ENCODE measurements at places on chromosomes 12 and 14. TPM values are rescaled to one million over a fixed set of nuclear protein-coding genes. Genes with fewer than 3 reads are reported as not detected.

GRCh38 chr14:59831121-59831730, 39.4 kb downstream of the RTN1 start:
- no peaks in the 10 kb centered on the region for H3K36me3 ChIP-seq
- H3K27ac ChIP-seq, result no peak overlapping the region
- no peaks in the 10 kb centered on the region for H3K27me3 ChIP-seq
- DNase-seq, result no peak
- no peak overlapping the region for H3K4me3 ChIP-seq

- no peaks in the 10 kb centered on the region for H3K36me3 ChIP-seq
- DNase-seq, result no peak
- no peak overlapping the region for H3K4me3 ChIP-seq
- no peak overlapping the region for H3K27ac ChIP-seq
These were observed 754.1 kb downstream of the NOVA1 start for GRCh38 chr14:25843481-25844470.

GRCh38 chr14:21860172-21860571, 186.6 kb upstream of the OR4E1 start:
- H3K27me3 ChIP-seq, result no peaks in the 10 kb centered on the region
- no peaks in the 10 kb centered on the region for H3K36me3 ChIP-seq
- no peak for DNase-seq

DNA sequence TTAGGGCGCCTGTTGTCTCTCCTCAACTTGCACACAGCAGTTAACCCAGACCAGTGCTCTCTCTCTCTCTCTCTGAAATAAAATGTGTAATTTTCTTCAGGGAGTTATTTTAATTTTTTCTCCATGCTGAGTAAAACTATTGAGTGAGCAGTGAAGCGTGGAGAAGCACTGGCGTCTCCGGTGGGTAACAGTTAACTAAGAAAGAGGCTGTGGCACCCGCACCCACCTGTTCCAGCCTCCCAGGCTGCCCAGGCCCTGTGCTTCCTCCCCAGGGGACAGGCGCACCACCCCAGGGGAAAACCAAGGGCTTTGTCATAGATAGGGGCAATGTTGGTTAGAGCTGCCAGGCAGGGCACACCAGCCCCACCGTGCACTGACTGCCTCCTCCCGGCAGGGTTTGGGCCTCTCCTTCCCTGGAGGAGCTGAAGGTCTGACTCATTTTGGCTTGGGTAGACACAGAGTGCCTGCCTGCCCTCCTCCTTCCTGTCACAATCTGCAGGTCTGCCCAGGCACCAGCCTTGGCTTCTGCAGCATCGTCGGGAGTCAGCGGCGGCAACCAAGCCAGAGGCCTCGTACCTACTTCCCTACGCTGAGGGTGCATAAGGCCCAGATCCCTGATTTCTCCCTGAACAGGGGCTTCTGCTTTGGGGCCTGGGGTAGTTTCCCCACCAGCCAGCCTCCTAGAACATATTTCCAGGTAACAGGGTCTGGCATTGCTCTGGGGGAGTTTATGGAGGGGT, 3.9 kb downstream of the HOXC5 start:
- peaks cover 24% of the 10 kb centered on the region for H3K36me3 ChIP-seq
- no peak overlapping the region for H3K4me3 ChIP-seq
- H3K27me3 ChIP-seq, result peaks cover 1% of the 10 kb centered on the region
- DNase-seq, result no peak
- peak overlapping the region; percentile 100 for H3K27ac ChIP-seq

GRCh38 chr14:88229428-88229827, 93.6 kb downstream of the KCNK10 start:
- no peak for DNase-seq
- peaks cover 3% of the 10 kb centered on the region for H3K4me1 ChIP-seq
- H3K36me3 ChIP-seq, result no peaks in the 10 kb centered on the region
- no peaks in the 10 kb centered on the region for H3K27me3 ChIP-seq
- no peak overlapping the region for H3K27ac ChIP-seq
- no peak overlapping the region for H3K4me3 ChIP-seq

DNA sequence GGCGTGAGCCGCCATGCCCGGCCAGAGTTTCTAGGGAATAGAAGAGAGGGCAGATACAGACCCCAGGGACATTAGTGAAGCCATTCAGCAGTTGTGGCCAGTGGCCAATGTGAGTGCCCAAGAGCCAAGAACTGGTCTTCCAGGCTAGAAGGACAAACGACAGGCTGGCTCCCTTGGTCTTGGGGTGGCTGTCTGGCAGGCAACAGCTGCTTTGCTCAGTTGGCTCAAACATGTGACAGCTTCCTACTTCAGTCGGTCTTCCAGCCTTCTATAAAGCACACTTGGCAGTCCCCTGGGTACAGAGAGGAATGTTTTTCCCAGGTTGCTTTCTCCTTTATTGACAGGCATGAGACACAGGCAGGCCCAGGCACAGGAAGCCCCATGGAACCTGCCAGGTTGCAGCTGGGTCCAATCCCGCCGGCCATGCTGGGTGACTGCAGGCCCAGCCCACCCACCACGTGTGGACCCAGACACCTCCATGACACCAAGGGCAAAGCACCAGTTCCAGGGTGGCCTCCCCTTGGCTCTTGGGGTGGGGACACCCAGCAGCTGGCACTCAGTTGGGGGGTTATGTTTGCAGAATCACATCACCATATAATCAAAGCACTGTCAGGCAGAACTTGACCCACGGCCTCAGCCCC, 15.4 kb downstream of the CHGA start:
- no peak overlapping the region for H3K4me3 ChIP-seq
- peaks cover 86% of the 10 kb centered on the region for H3K36me3 ChIP-seq
- no peak overlapping the region for H3K27ac ChIP-seq
- no peaks in the 10 kb centered on the region for H3K27me3 ChIP-seq
- no peak for DNase-seq
- peaks cover 12% of the 10 kb centered on the region for H3K4me1 ChIP-seq

Gene STYK1
- 11.2 TPM for total RNA-seq

DNA sequence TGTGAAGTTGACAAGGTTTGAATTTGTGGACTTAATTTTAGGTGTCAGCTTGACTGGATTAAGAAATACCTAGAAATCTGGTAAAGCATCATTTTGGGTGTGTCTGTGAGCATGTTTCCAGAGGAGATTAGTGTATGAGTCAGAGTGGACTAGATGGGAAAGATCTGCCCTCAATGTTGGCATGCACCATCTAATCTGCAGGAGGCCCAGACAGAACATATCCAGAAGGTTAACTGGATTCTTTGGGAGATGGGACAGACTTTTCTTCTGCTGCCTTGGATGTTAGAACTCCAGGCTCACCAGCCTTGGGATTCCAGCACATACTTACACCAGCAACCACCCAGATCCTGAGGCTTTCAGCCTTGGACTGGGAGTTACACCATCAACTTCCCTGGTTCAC, 14.1 kb downstream of the SGPP1 start:
- no peak overlapping the region for H3K4me3 ChIP-seq
- no peaks in the 10 kb centered on the region for H3K27me3 ChIP-seq
- no peak for DNase-seq
- H3K4me1 ChIP-seq, result no peaks in the 10 kb centered on the region

DNA sequence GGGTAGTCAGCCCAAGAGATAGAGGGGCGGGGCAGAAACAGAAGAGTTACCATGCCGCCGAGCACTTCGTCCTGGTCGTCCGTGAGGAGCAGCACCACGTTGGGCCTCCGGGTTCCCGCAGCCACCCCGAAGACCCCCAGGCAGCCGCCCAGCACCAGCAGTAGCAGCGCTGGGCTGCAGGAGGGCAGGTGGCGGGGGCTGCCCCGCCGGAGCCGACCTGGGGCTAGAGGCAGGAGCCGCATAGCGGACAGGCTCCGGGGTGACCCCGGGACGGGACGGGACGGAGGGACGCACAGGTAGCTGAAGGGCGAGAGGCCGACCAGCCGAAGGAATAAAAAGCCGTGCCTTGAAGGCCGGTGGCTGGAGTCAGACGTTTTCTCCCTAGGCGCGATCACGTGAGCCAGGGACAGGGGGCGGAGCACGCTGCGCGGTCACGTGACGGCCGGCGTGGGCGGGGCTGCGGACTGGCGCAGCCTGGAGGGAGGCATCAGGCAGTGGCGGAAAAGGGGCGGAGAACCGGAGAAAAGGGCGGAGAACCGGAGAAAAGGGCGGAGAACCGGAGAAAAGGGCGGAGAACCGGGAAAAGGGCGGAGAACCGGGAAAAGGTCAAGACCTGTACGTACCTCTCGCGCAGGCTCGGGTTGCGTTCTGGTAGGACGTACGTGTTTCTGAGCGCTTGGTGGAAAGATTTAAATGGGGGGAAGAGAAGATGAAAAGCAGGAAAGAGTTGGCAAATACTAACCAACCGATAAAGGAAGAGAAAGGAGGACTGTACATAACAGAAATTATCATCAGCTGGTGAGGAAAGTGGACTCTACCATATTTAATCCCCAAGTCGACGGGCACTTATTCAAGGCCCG, at the start of gene GNS:
GNS (minus strand) TSS at position 372 of the 860 bp plus-strand sequence; CDS start at position 242, 130 bp downstream.
- H3K27me3 ChIP-seq, result no peaks in the 10 kb centered on the region
- peak within 1 kb of the TSS; percentile 86 for H3K27ac ChIP-seq
- peak; percentile 98 for DNase-seq
- H3K4me3 ChIP-seq, result peak within 1 kb of the TSS; percentile 89
- H3K36me3 ChIP-seq, result no peaks in the 10 kb centered on the region
- peaks cover 16% of the 10 kb centered on the region for H3K4me1 ChIP-seq

DNA sequence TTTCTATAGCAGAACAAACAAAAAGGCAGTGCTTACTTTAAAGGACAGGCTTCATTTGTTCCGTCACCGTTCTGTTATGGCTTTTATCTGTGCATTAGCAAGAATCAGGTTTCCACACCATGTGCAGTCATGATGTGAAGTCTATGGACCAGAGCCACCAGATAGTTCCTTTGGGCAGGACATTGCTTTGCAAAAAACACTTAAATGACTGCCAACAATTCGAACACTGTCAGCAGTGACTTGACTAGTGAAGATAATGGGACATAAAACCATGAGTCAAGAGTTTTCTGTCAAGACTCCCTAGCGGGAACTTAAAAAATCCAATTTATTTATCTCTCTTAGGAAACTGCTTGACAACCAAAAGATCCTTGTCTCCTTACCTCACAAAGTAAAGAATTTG, 80.3 kb downstream of the NKX2-1 start:
- H3K36me3 ChIP-seq, result no peaks in the 10 kb centered on the region
- H3K4me3 ChIP-seq, result no peak overlapping the region
- H3K4me1 ChIP-seq, result no peaks in the 10 kb centered on the region
- no peak overlapping the region for H3K27ac ChIP-seq

GRCh38 chr12:26719852-26720251, 113.1 kb downstream of the ITPR2 start:
- no peak for DNase-seq
- no peak overlapping the region for H3K4me3 ChIP-seq
- peaks cover 5% of the 10 kb centered on the region for H3K4me1 ChIP-seq
- H3K27me3 ChIP-seq, result no peaks in the 10 kb centered on the region
- no peak overlapping the region for H3K27ac ChIP-seq
- H3K36me3 ChIP-seq, result no peaks in the 10 kb centered on the region

Gene GPX2
- 0.30 TPM for total RNA-seq

DNA sequence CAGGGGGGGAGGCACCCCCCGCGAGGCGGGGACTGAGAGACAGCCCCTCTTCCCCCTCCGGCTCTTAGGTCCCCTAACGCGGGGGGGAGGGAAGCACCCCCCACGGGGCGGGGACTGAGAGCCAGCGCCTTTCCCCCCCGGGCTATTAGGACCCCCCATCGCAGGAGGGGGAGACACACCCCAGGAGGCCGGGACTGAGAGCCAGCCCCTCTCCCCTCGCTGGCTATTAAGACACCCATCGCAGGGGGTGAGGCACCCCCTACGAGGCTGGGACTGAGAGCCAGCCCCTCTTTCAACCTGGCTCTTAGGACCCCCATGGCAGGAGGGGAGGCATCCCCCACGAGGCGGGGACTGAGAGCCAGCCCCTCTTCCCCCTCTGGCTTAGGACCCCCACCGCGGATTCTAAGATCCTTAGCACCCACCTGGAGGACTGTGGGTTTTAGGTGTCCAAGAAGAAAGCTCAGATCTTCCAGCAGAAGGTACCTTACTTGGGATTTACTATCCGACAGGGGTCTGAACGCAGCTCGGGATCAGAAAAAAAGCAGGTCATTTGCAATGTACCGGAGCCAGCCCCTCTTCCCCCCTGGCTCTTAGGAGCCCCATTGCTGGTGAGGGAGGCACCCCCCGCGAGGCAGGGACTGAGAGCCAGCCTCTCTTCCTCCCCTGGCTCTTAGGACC, 197.8 kb upstream of the PZP start:
- H3K27ac ChIP-seq, result no peak overlapping the region
- DNase-seq, result no peak
- H3K4me3 ChIP-seq, result peak overlapping the region; percentile 31
- H3K27me3 ChIP-seq, result no peaks in the 10 kb centered on the region

- H3K27ac ChIP-seq, result no peak overlapping the region
- no peaks in the 10 kb centered on the region for H3K36me3 ChIP-seq
- DNase-seq, result no peak
- H3K4me3 ChIP-seq, result no peak overlapping the region
- peaks cover 4% of the 10 kb centered on the region for H3K27me3 ChIP-seq
These were observed 73.0 kb downstream of the SERPINA3 start for GRCh38 chr14:94685166-94685581.

DNA sequence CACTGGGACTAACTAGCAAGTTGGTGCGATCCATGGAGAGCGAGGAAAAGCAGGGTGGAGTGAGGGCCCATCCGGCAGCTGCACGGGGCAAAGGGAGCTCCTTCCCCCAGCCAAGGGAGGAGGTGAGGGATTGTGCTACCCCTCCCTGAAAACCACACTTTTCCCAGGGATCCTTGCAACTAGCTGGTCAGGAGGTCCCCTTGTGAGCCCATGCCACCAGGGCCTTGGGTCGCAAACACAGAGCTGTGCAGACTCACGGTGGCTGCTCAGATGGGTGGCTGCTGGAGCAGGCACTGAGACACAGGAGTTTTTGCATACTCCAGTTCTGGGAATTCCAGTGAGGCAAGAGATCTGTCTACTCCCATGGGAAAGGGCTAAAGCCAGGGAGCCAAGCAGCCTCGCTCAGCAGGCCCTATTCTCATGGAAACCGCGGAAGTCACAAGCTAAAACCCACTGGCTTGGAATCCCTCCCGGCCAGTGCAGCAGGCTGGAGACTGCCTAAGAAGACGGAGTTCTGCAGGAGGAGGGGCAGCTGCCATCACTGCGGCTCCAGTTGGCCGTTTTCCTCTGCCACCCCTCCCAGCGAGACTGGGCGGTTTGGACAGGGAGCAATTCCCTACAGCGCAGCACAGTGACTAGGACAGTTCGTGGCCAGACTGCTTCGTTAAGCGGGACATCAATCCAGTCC, 10.9 kb upstream of the ZNF705A start:
- peaks cover 13% of the 10 kb centered on the region for H3K4me1 ChIP-seq
- H3K4me3 ChIP-seq, result peak overlapping the region; percentile 9
- no peaks in the 10 kb centered on the region for H3K27me3 ChIP-seq

GRCh38 chr14:22689199-22689598, 45.0 kb upstream of the OR6J1 start:
- DNase-seq, result no peak
- no peak overlapping the region for H3K4me3 ChIP-seq
- H3K36me3 ChIP-seq, result no peaks in the 10 kb centered on the region
- H3K27ac ChIP-seq, result no peak overlapping the region

Gene KCNK10
- 11.5 TPM for total RNA-seq

Gene B3GNT4
- 6.0 TPM for total RNA-seq

Gene ZFHX2
- total RNA-seq, result 4.9 TPM

DNA sequence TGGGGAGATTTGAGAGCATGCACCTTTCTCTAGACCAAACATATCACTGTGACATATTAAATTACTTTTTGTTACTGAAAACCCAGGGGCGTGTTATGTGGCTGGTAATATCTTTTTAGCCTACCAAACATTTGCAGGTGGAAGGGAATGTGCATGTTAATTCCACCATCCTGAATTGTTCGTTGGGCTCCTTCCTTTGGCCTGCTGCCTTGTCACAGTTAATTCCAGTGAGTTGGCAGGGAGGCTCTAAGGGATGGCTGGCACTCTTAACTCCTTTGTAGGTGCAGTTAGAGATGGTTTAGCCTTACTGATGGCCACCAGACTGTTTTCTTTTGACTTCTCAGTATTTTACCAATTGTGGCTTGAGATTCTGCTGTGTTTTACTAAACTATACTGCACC, 64.5 kb downstream of the DIP2B start:
- H3K4me3 ChIP-seq, result no peak overlapping the region
- H3K27ac ChIP-seq, result no peak overlapping the region

Gene ZNF891
- 7.5 TPM for total RNA-seq
